ENCODE measurements at places on chromosomes 7 and 10. TPM values are rescaled to one million over a fixed set of nuclear protein-coding genes. Genes with fewer than 3 reads are reported as not detected.

GRCh38 chr10:84820120-84820519 is 491.7 kb downstream of the CCSER2 start:
- DNase-seq = no peak

- no peak for DNase-seq
Observed at GRCh38 chr10:14605231-14605925, 169.3 kb downstream of the FAM107B start.

The ABLIM1 gene
- 27.7 TPM for total RNA-seq

DNA sequence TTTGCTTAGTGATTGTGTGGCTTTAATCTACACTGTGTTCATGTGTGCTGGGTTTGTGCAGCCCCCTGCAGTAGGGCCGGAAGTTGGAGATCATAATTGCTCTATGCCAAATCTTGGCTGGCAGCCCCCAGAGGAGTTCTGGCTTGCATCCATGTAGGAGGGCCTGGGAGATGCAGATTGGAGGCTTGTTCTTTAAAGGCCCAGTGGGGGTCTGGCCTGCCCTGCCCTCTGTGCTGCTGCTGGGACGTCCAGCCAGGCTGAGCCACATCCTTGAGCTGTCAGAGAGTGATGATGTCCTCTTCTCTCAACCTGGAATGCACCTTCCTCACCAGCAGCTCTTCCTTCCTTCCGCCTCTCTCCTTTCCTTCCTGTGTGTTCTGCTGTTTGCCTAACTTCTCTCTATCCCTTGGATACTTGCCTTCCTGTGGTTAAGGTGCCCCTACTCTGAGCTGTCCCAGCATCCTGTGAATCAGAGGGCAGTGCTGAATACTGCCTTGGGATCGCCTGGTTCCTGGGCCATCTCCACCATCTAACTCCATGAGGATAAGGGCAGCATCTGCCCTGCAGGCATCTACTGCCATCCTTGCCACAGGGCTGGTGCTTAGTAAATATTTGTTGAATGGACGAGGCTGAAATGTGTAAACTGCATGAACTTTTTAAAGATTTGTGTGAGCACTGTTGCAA is 30.2 kb downstream of the DOCK1 start:
- DNase-seq = no peak

GRCh38 chr7:121406944-121407343 is 10.8 kb upstream of the FAM3C start:
- no peak for DNase-seq

Measured in muscle of leg (tissue), 16 donors.